ENCODE measurements at places on chromosomes 4 and X.

DNA sequence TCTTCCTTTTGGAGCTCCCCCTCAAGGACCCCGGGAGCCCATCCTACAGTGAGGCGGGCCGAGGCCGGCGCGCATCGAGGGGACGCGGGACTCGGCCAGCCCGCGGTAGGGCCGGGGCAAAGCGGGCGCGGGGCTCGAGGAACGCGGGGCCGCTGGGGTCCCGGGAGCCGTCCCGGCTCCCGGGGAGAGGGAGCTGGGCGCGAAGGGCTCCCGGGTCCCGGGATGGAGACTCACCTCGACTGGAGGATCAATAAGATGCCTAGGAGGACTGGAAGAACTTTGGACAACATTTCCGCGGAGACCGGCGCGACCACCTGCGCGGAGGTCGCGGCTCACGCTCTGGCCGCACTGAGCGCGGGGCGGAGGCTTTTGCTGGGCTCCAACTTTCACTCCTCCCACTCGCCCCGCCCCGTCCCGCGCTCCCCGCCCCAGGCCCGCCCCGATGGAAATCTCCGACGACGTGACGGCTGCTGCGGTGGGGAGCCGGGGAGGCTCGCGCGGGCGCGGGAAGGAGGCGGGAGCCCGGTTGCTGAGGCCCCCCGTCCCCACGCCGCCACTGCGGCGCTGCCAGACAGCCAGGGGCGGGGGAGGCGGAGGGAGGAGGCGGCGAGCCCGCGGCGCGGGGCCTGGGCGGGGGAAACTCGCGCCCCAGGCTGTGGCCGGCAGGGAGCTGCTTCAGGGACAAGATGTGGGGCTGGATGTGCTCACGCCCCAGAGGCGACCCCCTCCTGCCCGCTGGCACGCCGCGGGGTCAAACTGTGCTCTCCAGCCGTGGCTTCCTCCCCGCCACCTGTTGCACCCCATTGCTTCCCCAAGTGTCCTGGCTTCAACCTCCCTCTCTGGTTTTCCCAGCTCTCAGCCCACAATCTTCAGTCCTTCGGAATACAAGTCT, at the start of gene GABRE:
GABRE (minus strand) TSS at position 341 of the 892 bp plus-strand sequence; CDS start at position 290, 51 bp downstream.
- no peak for DNase-seq

- DNase-seq = no peak
These were observed 944 bp downstream of the KLF8 start for GRCh38 chrX:56233100-56233499.

DNA sequence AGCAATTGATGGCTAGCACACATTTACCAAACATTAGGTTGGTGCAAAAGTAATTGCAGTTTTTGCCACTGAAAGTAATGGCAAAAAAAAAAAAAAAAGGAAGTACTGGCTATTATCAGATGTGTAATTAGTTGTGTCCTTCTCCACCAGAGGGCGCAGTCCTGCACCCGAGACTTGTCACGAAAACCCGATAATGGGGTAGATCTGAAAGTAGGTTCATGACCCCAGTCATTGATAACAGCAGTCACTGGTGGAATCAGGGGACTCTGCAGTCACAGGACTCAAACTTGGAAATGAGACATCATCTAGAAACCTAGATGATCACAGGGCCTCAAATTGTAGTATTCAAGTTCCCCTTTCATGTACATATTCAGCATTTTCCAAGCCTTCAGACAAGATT, 13.1 kb upstream of the ACOT9 start:
- DNase-seq = no peak

DNA sequence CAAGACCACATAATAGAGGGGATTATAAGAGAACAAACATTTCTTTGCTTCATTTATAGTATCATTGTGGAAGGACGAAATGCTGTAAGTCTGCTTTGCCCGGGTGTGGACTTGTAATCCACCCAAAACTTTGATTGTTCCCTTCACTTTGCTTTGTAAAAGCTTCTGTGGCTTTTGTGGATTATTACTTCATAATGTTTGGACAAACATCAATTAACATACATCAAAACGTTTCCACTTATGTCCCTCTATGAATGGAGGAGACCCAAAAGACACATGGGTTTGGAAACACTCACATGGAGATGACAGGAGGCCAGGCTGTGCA, 415.4 kb downstream of the SPRY1 start:
- DNase-seq = no peak

- DNase-seq = no peak
These were observed 36.0 kb downstream of the AWAT2 start for GRCh38 chrX:70013466-70014381.

GRCh38 chr4:125428832-125429231, 114.1 kb downstream of the FAT4 start:
- DNase-seq = no peak

DNA sequence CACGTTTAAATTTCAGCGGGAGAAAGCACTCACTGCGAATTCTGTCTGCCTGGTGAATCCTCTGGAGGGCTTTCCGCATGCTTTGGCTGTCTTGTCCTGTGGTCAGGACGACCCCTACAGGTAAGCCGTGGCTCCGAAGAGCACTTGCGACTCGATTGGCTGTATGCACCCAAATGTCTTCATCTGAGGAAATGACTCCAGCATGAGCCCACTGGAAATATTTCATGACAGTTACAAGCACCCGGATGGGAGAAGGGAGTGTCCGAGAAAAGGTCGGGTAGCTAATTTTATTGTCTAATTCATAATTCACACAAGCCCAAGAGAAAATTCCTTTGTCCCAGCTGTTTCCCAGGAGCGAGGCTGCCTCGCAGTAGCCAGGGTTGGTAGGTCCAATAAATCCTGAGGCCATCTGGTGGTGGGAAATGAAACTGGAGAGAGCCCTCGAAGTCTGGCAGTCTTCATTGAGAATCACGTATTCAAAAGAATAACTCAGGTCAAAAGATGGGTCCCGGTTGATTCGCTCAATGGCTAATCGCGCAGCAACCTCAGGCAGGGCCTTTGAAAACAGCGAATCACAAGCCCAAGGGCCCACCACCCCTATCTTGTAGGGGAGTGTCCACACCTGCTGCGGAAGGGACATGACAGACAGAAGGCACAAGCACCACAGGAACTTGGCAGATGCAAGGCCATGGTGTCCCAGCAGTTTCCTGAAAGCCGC, 6.6 kb downstream of the GUCY2F start:
- DNase-seq = no peak

DNA sequence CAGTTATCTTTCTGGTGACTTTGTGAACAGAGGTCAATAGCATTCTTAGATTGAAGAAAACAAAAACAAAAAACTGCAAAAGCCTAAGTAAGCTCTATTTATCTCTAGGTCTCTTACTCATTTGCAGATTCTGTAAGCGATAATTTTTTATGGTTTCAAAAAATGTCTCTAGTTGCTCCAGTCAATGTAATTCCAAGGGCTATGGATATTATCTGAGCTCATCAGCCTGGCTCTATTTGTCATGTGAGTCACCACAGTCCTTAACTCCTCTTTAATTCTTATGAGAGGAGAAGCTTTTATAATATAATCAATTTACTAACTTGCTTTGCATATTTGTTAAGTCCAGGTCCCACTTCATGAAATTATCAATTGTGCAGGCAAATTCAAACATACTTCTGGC, 79.1 kb downstream of the NPFFR2 start:
- no peak for DNase-seq

DNA sequence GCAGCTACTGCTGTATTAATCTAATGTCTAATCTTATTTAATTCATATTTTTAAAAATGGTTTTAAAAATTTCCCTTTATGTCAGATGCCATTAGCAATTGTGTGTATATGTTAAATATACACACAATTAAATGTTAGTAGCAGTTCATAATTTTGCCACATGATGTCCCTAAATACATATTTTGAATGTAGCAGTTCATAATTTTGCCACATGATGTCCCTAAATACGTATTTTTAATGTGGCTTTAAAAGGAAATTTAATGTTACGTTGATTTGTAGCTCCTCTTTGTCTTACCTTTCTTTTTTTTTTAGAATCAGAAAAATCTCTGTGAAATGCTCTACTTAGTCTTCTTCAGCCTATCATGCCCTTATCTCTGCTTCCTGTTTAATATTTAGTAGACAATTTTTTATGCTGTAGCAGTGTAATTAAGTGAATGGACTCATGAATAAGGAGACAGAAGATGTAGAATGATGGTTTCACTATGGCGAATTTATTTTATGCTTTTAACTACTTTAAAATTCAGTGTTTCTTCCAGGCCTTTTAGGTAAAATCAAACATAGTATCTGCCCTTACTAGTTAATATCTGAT, 26.1 kb downstream of the RBM46 start:
- no peak for DNase-seq

- no peak for DNase-seq
These were observed 92.6 kb downstream of the LNX1 start for GRCh38 chr4:53498706-53499105.

- no peak for DNase-seq
These were observed 263.9 kb upstream of the SLITRK2 start for GRCh38 chrX:145553702-145554101.

GRCh38 chr4:41375561-41375960, 118.8 kb downstream of the UCHL1 start:
- no peak for DNase-seq

DNA sequence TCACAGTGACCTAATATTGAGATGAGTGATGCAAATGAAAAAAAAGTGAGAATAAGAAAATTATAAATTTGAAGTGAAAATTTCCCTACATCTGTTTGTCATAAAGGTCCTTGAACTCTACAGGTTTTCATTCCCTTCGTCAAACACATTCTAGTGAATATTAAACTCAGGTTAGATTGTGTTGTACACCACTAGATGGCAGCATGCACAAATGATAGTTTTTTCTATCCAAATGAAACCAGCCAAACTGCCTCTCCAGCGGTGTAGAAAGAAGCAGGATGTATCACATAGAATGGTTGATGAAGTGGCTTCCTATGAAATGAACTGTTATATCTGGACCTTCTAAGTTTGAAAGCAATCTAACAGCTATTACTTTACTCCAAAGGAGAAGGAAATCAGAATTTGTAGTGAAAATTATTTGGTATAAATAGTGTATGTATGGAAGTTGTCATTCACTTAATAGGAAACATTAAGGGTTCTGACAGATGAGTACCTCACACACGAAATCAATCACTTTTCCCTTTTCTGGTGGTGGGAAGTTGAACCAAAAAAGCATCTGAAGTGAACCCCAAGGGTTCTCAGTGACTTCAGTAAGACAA, 382.7 kb downstream of the UNC5C start:
- DNase-seq = no peak

- DNase-seq = no peak
These were observed 52.1 kb upstream of the TBC1D9 start for GRCh38 chr4:140808256-140808655.

- DNase-seq = no peak
These were observed 117.5 kb upstream of the VCX2 start for GRCh38 chrX:8288590-8288989.

DNA sequence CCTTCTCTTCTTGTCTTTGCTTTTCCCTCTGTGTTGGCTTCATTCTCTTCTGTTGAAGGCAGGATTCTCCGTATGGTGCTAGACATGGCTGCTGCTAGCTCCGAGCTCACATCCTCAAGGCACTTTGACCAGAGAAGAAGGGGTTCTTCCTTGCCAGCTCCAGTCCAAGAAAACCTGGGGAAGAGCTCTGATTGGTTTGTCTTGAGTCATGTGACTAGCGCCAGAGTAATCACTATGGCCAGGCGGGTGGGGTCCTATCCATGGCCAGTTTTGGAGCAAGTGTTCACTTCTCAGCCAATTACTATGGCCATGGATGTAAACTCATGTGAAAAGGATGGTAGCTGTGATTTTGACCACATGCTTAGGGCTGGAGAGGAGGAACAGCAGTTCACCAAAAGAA, 74.2 kb downstream of the CT47B1 start:
- DNase-seq = no peak

DNA sequence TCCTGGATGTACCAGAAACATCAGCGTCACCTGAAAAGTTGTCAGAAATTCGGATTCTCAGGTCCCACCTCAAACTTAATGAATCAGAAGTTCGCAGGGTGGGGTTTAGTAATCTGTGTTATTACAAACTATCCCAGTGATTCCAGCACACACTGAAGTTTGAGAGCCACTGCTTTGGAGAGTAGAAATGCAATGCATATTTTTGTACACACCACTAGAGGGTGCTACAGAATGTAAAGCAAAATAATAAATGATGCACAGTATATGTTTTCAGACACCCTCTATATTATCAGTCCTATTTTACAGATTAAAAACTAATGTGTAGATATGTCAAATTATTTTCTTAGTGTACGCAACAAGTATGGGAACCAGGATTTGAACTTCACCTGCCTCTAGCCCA, 2.4 kb upstream of the MORF4L2 start:
- no peak for DNase-seq

DNA sequence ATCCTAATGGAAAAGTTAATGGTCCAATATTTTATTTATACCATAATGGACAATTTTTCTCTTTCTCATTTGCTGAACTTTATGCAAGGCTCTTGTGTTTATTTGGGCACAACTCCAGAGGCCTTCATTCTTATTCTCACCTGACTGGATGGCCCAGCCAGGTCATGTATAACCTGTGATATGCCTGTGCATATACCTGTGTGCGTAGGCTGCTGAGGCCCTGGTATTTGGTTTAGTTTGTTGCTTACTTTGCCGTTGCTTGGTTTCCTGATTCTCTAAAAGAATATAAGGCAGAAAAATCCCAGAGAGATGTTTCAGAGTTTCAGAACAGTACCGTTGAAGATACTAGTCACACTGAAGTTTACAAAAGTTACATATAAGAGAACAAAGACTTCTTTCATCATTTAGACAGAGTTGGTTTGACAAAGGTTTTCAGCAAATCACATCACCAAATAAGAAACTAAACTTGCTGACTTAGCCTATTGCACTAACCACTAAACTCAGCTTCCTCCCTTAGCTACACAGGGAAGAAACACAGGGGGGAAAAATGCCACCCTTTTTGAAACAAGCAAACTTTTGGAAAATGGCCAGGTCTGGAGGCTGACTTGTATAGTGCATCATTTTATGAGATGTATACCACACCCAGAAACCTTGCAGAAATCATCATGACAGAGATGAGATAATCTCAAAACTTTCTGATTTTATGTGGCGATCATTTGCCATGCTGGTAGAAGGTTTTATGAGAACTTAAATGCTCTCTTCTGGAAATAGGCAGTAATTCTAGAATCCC, 248.5 kb downstream of the GRIA3 start:
- no peak for DNase-seq

DNA sequence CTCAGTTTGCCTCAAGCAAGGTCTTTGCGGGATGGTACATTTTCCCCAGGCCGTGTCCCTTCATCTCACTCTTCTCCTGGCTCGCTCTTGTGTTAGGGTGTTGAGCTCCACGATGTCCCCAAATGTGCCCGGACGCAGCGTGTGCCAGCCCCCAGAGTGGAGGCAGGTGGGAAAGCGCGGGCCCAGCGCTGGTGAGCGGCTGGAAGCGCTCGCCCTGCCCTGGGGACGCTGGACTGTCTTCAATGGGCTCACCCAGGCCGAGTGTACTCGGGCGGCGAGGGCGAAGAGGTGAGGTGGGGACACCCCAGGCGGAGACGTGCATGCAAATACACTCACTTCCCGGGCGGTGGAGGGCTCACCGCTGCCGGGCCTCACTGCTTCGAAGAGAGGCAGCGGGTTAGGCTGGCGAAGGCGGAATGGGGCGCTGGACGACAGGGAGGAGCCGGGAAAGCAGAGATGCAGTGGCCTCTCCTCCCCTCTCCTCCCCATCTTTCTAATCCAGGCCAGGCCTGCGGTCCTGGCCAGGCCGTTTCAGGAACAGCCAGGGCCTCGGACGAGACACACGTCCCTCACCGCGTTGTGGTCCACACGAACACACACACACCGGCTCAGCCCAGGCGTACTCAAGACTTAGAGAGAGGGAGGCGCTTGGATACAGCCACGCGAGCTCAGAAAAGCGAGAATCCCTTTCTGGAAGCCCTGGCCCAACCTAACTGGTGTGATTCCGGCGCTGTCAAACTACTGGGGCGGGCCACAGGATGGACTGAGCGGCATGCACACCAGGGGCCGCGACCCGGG, 2.2 kb downstream of the NKX6-1 start:
- DNase-seq = no peak

All from cortex of kidney (tissue), 1 donor.